ENCODE measurements at places on chromosomes 3 and 15.

- peak; percentile 76 for DNase-seq
Measured at GRCh38 chr15:44102675-44103254, 92.3 kb downstream of the FRMD5 start.

DNA sequence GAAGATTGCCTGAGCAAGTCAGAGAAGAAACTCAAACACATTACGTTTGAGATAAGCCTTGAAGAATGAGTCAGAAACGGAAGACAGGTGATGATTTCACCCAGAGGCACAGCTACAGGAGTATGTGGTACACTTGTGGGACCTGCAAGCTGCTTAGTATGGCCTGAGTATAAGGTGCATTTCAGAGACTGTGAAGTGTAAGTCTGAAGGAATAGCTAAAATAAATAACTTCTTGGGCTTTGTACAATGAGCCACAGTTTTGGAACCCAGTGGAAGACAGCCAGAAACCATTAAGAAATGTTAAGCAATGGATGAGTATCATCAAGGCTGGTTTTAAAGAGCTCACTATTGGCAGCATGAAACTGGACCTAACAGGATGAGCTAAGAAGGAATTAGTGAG is 826.2 kb downstream of the ROBO1 start:
- DNase-seq = peak; percentile 84

DNA sequence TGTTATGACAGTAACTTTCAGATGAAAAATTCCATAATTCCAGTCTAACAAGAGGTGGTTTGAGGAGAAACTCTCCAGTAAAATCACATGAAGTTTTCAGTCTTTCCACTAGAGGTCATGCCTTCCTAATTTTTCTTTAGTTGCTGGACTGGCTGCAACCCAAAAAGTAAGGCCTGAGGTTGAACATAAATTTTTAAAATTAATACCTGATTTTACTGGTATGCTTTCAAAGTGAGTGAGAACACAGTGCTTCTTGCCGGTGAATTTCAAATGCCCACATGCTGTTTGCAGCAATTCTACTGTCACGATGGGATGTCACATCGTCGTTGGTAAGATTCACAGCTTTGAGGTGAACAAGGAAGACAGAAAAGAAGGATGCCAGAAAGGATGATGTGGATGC is 89.0 kb upstream of the FGF12 start:
- DNase-seq = peak; percentile 57

DNA sequence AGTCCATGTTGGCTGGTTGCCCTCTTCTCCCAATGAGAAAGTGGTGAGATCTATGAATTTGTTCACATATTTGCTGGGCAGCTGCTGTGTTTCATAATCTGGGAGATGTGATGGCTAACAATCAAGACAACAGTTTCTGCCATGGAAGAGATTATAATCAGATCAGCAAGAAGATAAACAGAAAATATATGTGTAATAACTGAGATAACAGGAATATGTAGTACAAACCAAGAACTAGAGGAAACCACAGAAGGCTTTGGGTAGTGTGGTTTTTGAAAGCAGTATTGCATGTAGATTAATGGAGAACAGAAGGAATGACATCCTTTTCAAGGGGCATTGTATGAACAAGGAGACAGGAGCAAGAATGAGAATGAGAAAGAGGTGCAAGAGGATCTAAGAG is 12.2 kb upstream of the CSTA start:
- DNase-seq = no peak

GRCh38 chr15:36808411-36809160 is 229.2 kb downstream of the CDIN1 start:
- DNase-seq = no peak

DNA sequence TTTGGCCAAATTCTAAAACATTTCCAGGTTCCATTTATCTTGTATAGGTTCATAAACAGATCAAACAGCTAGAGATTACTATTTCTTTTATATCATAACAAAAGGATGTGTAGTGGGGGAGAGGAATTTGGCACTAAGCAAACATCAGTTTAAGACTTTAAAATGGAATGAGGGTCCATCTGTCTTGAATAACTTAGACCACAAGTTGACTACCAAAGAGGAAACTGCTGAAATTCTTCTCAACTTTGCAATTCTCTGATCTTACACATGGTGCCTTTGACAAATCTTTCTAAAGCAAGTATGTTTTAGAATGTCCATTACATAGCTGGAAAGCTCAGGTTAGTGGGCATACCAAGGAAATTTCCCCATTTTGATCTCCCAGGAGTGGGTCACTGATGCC is 140.5 kb upstream of the ADAMTS9 start:
- no peak for DNase-seq

GRCh38 chr3:82281205-82281604 is 519.8 kb upstream of the GBE1 start:
- DNase-seq = no peak

DNA sequence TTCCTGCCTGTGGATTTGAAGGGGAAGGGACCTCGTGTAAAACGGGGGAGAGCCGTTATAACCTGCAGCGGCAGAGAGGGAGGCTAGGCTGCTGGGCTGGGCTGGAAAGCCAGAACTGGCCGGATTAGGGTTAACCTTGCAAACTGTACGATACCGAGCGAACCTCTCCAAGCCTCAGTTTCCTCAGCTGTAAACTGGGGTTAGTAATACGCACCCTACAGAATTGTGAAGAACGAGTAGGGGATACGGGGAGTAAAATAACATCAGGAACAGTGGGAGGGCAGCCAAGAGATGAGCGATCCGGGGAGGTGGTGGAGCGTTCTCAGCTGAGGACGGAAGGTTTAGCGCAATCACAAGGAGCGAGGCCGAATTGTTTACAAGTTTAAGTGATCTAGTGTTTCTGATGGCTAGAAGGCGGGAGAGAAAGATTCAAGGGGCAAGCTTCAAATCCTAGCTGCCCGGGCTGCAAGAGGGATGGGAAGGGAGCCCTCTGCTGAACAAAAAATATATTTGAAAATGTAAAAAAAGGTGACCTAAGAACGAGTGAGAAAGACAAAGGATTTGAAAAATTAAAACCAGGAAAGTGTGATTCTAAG is 768 bp upstream of the SEMA5B start:
- DNase-seq = peak; percentile 86

DNA sequence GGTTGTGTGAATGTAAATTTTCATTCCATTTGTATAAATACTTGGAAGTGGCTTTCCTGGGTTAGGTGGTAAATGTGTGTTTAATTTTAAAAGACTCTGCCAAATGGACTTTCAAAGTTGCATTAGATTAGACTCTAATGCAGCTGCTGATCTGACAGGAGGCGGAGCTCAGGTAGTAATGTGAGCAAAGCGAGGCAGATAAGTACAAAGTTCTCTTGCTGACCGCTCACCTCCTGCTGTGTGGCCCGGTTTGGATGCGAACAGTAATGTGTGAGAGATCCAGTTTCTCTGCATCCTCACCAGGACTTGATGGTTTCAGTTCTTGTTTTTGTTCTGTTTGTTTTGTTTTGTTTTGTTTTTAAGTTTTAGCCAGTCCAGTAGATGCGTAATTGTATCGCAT is 34.9 kb upstream of the GABRA5 start:
- DNase-seq = no peak

DNA sequence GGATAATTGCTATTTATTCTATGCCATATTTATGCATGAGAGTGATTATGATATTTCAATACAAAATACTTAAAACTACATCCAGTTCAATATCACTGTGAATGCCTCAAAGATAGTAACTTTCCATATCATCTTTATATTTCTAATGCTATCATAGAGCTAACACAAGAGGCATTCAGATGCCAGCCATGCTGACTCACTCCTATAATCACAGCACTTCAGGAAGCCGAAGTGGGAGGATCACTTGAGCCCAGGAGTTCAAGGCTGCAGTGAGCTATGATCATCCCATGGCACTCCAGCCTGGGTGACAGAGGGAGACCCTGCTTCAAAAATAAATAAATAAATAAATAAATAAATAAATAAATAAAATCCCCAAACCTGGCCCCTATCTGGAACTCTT is 498.7 kb downstream of the EPHA3 start:
- no peak for DNase-seq

DNA sequence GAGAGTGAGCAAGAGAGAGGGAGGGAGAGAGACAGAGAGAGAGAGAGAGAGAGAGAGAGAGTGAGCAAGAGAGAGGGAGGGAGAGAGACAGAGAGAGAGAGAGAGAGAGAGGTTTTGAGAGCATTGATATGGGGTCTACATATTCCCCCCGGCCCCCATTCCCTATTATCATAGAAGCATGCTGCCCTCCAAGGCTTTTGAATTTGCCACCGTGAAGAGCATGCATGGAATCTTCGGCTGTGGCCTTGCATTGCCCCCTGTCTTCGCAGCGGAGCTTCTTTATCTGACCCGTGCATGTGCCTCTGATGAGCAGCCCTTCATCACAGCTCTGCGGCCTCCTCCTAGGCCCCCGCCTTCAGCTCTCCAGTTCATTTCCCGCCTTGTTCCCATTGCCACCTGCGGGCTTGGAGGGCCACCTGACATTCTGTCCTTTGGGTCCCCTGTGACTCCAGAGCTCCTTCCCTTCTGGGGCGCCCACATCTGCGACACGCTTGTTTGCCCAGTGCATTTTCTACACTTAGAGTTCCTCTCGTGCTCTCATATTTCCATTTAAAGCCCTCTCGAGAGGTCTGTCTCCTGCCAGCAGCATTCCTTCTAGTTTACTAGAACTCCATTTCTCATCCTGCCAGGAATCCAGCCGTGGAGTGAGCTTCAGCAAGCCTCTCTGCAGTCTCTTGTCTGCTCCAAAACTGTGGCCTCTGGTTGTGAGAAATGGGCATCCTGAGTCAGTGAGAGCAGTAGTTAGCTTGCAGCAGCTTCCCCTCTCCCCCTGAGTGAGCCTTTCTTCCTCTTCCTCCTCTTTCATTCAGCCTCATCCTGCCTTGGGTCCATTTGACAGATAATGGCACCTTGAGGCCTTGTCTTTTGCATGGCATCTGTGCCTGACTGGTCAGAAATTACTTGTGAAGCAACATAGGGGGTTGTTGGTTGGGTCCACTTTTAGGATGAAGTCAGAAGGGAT is 25.3 kb downstream of the LPP start:
- peak; percentile 81 for DNase-seq

DNA sequence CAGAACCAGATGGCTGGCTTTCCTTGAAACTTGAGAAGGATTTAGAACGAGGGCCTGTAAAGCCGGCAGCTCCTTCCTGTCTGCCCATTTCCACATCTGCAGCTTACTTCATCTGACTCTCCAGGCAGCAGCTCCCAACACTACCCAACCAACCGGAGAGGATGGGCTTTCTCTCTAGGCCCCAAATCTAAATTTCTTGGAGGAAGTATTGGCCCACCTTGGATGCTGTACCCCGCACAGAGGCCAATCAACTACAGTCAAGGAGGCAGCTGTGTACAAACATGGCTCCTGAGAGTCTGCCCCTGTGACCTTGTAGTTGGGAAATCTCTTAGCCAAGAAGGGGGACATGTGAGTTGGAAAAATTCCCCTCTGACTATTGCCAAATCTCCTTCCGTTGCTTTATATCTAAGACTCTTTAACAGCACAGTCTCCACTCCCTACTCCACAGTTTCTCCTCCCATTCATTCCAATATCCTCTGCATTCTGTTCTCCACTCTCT is 8.0 kb upstream of the ACAP2 start:
- peak; percentile 63 for DNase-seq

DNA sequence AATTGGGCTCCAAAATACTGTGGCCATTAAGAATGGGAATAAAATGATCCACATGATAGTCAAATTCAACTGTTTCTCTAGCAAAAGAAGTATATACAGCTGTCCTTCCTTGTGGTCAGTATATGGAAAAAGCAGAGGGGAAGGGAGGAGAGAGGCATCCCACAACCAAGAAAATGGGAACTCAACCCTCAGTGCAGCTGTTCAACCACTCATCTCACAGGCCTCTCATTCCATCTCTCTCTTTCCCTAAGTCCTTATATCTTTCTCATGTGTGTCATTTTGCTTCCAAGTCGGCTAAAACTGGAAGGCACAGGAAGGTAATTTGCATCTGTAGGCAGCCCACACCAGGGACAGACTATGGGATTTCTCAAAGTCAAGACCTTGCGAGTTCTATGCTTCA is 27.5 kb downstream of the AVEN start:
- no peak for DNase-seq

GRCh38 chr3:98573181-98573728 is 20.2 kb downstream of the CPOX start:
- DNase-seq = peak; percentile 27

- DNase-seq = no peak
Measured at GRCh38 chr3:99256788-99257187, 355.3 kb upstream of the DCBLD2 start.

DNA sequence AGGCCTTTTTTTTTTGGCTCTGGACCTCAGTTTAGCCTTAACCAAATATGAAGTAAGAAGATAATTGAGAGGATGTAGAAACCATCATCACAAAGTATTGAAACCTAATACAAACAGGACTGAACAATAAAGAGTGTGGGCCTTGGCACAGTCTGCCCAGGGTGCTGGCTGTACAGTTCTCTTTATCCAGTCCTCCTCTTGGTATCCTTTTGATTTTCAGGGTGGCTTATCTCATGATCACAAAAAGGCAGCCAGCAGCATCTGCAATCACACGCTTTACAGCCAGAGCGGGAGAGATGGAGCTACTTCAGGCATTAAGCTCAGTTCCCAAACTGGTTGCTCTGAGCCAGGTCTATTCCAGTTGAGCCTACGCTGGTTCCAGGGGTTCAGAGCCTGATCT is 239.7 kb downstream of the RPLP1 start:
- DNase-seq = no peak

- DNase-seq = no peak
Measured at GRCh38 chr3:178629430-178630178, 93.4 kb downstream of the KCNMB2 start.

- no peak for DNase-seq
Measured at GRCh38 chr3:195876297-195877064, 31.9 kb downstream of the TNK2 start.

DNA sequence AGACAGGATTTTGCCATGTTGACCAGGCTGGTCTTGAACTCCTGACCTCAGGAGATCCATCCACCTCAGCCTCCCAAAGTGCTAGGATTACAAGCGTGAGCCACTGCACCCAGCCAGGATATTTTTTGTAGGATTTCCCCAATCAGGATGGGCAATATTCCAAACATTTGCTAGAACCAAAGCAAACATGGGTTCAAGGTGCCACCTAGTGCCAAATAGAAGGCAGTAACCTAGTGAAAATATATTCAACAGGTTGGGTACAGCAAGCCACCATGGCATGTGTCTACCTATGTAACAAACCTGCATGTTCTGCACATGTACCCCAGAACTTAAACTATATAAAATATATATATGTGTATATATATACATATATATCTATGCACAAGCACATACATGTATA is 185.9 kb upstream of the CADM2 start:
- DNase-seq = no peak

- DNase-seq = peak; percentile 39
Measured at GRCh38 chr3:99875581-99875928, 57.9 kb downstream of the CMSS1 start.

- DNase-seq = no peak
Measured at GRCh38 chr3:46061108-46061720, 33.9 kb upstream of the XCR1 start.

- DNase-seq = no peak
Measured at GRCh38 chr3:128910006-128910405, 30.6 kb downstream of the ACAD9 start.

DNA sequence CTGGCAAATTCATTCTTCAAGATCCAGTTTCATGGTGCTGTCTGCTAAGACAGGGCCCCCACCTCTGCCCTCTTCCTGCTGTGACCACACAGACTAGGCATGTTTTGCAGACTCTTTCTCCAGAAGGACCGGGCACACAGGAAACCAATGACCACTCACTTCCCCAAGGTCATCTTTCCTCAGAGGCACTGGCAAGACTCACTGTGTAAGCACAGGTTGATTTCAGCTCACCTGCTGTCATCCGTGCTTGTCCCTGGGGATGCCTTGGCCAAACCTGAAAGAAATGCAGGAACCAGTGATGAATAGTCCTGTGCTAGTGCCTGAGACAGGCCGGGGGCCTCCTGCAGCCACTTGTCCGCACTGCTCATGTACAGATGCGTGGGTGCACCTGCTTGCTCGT is 33.5 kb downstream of the ALS2CL start:
- DNase-seq = peak; percentile 4
